Hematopoietic multipotent progenitor cell treated with erythropoietin and hydrocortisone succinate and interleukin-3 and kit ligand, for 8 days (in vitro differentiated cells): ENCODE measurements at places on chromosomes 12 and 14.

- DNase-seq, result no peak
These were observed 172.5 kb upstream of the E2F7 start for GRCh38 chr12:77237896-77238295.

GRCh38 chr12:95996034-95996658 is at the start of gene HAL:
TSS of gene HAL (minus strand) at chr12:95996344. CDS start at chr12:95995910, 434 bp downstream.
- peak; percentile 6 for DNase-seq

- no peak for DNase-seq
These were observed 142.3 kb upstream of the CPNE8 start for GRCh38 chr12:39047539-39048262.

GRCh38 chr12:108063192-108063591 is 65.9 kb upstream of the WSCD2 start:
- peak; percentile 64 for DNase-seq

DNA sequence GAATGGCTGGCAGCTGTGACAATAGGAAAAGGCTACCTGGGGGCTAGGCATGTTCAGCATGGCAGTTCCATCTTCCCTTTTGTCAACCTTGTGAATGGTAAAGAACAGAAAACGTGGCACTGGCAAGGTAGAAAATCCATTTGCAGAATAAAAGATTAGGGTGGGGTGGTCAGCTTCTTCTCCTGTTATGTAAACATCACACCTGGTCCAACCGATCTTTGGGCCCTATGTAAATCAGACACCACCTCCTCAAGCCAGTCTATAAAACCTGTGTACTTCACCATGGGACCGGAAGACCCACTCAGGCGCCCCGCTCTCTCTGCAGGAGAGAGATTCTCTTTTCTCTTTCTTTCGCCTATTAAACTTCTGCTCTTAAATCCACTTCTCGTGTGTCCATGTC is 19.6 kb upstream of the TMEM30B start:
- DNase-seq, result no peak

DNA sequence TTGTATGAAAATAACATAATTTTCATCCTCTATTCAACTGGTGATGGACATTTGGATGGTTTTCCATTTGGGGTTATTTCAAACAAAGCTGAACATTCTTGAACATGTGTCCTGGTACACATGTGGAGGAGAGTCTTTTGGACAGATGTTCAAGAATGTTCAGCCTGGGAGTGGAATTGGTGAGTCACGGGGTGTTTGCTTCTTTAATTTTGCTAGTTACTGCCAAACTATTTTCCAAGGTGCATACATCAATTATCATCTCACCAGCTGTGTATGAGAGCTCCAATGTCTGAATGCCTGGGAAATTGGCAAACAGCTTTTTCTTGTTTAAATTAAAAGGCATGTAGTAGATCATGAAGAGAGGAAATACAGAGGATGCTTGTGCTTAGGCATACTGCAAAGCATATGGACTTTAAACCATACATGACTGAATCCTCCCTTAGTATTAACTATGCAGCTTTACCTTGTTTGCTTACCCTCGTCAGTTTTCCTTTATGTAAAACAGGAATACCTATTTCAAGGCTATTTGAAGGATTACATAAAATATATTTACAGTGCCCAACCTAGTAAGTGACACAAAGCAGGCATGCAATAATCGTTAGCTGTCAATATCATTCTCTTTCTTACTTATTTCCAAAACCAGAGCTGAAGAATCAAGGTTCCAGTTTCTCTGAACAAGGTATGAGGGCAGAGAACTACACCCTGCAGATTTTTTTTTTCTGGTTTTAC is 152.1 kb downstream of the ITPR2 start:
- DNase-seq, result no peak

DNA sequence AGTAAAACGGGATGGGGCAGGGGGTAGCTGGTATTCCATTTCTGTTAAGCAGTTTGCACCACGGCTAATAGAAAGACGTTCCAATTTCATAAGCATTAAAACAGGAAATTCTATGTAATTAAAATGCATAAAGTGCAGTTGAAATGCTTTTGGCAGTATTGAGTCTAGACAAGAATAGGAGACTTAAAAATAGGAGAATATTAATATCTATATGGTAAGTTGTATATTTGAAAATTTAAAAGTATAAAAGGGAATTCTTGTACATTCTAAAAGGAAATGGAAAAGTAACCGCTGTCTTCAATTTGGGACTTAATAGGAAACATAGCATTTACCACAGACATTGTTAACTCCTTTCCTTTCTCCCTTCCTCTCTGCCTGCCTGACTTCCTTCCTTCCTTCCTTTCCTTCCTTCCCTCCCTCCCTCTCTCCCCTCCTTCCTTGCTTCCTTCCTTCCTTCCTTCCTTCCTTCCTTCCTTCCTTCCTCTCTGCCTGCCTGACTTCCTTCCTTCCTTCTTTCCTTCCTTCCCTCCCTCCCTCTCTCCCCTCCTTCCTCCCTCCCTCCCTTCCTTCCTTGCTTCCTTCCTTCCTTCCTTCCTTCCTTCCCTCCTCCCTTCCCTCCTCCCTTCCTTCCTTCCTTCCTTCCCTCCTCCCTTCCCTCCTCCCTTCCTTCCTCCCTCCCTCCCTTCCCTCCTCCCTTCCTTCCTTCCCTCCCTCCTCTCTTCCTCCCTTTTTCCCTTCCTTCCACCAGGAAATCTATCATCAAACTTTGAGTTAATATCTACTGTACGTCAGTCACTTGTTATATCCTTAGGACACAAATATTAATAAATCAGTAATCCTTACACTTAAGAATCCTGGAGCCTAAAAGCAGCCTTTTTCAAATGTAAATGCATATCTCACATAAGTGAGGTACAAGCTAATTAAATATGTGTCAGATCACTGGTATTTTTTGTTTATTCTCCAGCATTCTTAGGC is 1049.3 kb downstream of the GALC start:
- no peak for DNase-seq

GRCh38 chr12:74847169-74847568 is 309.5 kb downstream of the ATXN7L3B start:
- no peak for DNase-seq

GRCh38 chr14:74134484-74134883 is 49.7 kb downstream of the LIN52 start:
- DNase-seq, result no peak

- DNase-seq, result peak; percentile 67
These were observed 11.2 kb downstream of the ESRRB start for GRCh38 chr14:76386944-76387782.

- no peak for DNase-seq
These were observed 223.2 kb downstream of the FSCB start for GRCh38 chr14:44283836-44284235.

DNA sequence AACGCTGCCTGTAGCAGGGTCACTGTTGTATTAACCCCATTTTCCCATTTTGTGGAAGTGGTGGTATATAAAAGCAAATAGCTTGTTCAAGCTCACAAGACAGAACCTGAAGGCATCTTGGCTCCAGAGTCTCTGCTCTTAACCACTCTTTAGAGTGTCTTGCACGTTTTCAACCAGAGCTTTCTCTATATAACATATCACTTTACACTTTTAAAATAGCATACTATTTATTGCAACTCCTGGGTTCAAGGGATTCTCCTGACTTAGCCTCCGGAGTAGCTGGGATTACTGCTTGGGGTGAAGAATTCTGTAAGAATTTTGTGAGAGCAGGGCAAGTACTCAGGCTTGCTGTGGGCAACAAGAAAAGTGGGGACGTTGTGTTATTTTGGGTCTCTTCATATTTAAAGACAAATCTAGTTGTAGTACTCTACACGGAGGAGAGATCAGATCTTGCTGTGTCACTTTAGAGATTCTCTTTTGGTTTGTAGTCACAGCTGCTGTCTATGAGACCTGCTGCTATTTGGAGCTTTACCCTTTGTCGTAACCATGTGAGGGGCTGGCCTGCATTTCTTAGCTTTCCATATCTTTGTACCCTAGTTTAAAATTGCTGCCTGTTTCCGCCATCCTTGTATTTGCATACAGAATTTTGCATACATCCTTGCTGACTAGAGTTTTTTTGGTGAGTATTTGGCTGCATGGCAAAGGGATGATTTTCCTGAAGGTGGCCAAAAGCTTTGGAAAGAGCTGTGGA is 40.7 kb downstream of the WDR20 start:
- DNase-seq, result no peak

- no peak for DNase-seq
These were observed at the start of gene INHBE for GRCh38 chr12:57454566-57455373. TSS of gene INHBE (plus strand) at chr12:57455307. CDS start at chr12:57455537, 230 bp downstream.

DNA sequence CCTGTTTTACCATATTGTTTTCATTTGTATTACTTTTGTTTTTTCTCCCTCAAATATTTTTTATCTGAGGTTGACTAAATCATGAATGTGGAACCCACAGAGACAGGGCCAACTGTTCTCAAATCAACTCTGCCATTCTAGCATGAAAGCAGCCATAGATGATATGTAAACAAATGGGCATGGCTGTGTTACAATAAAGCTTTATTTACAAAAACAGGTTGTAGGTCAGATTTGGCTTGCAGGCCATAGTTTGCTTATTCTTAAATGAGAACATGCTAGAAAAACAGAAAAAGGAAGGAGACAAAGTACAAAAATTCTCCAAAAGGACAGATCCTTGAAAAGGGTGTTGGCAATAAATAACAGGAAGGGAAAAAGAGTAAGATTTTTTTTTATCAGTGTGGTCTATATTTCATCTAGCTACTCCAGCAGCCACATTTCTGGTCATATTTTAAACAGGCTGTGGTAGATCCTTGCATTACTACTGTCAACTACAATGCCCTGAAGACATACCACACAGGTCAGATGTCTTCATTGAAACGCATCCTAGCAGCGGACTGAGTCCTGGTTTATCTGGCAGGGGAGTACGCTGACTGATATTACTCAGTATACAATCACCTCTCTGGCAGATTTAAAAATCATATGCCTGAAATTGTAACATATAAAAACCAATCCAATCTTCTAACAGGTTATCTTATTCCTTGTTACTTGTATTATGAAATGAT is 42.9 kb downstream of the SPPL3 start:
- DNase-seq, result no peak

- peak; percentile 19 for DNase-seq
These were observed 678 bp downstream of the RPS6KA5 start for GRCh38 chr14:91059576-91060350.

DNA sequence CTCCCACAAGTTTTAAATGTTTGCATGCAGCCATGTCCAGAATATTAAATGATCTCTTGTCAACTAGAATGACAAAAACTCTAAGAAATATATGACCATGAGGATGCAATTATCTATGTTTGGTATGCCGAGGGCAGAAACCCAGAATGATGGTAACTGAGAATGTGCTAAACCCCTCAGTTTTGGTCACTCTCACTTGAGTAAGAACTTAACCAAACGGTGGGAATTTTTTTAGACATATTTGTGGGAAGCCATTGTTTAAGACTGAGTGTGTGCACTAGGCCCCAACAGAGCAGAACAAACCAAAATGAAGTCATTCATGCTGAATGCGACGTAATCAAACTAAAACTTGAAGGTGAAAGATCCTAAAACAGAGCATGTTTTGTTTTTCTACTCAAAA is 1927.9 kb upstream of the SEL1L start:
- no peak for DNase-seq

DNA sequence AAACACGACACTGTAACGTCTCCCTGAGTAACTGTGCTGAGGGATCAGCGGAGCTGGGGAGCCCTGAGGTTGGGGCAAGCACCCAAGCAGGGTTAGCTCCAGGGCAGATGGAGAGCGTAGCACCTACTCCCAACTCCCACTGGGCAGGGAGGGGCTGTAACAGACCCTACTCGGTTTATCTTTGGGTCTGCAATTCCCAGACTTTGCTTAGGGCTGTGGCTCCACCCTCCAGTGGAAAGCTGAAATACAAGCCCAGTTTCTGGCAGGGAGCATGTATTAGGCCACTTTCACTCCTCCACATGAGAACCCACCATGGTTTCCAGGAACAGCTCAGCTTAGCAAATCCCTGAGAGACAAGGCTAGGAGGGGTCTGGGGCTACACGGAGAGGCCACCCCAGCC is 17.3 kb upstream of the TC2N start:
- DNase-seq, result no peak

DNA sequence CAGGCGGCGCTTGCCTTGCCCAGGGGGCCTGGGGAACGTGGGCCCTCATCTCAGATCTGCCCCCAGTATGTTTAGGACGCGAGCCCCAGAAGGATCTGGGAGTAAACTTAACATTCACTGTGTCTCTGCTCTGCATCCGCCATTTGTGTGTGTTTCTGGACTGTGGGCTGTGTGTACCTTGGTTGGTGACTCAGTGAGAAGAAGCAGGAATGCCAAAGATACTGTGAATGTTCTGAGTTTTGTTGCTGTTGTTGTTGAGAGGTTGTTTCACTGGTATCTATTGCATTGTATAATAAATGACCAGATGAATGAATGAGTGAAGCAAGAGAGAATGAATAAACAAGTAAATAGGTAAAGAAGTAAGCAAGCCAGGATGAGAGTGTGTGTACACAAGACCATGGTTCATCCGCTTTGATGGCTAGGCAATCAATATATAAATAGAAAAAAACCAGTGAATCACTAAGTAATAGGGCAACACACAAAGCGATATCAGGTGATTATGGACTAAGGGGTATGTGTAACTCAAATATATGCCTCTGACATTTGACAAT is 20.5 kb downstream of the MEG3 start:
- no peak for DNase-seq

DNA sequence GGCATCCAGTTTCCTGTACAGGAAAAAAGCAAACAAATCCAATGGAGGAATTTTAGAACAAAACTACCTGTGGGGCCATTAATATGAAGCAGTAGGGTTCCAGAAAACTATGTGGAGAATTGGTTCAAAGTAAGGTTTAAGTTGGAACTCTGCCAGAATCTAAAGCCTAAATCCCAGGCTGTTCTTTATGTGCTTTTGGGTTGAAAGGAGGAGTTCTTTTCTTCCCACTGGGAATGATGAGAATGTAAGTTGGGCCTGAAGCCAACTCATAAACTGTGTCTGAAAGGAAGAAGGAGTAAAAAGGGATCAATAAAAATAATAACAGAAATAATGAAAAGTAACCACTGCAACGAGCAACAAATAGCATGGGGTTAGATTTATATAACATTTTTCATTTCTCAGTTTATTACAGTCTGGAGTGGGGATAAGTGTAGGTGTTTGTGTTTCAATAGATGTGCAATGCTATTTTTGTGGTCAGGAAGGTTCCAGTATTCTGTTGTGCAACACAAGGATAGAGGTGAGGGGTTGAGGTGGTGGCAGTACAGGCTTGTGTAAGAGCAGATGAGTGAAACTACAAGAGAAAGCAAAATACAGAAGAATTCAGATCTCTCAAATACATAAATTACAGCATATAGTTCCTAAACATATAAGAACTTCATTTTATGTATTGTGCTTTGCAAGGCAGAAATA is 373.6 kb downstream of the EMP1 start:
- no peak for DNase-seq

DNA sequence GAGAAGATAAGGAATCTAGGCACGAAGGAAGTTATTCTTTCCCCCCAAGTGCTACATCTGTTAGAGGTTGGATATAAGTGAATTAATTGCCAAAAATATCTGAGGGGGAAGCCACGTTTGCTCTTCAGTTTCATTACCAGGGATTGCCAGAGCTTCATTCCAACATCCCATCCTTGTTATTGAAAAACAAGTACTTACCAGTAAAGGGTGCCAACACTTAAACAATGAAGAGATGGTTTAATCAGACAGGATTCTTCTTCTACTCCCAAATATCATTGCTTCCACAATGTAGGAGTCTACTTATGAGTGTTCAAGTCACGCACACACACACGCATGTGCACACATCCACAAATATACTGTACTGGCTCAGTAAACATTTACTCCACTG is 312.4 kb downstream of the RPAP3 start:
- no peak for DNase-seq

GRCh38 chr12:70157099-70157498 is 86.1 kb upstream of the CNOT2 start:
- DNase-seq, result no peak
